Uterus (tissue), 4 donors: ENCODE measurements at places on chromosomes 3 and 15. TPM values are rescaled to one million over a fixed set of nuclear protein-coding genes. Genes with fewer than 3 reads are reported as not detected.

DNA sequence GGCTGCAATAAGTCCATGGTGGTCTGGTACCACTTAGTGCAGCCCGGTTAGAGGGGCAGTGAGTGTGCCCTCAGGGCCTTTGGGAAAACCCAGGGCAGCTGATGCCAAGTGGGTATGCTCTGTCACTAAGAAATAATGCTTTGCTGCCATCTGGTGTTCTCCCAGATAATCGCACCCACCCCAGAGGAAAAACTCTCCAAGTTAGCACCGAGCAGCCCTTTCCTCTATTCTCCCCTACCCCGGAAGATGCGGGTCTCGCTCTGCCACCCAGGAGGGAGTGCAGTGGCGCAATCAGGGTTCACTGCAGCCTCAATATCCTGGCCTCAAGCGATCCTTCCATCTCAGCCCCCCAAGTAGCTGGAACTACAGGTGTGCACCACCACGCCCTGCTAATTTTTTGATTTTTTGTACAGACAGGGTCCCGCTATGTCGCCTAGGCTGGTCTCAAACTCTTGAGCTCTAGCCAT lies 21.3 kb upstream of the DAPK2 start:
- H3K27ac ChIP-seq: no peak overlapping the region
- no peaks in the 10 kb centered on the region for H3K36me3 ChIP-seq
- DNase-seq: peak; percentile 65
- H3K4me1 ChIP-seq: no peaks in the 10 kb centered on the region
- no peak overlapping the region for H3K4me3 ChIP-seq
- H3K27me3 ChIP-seq: no peaks in the 10 kb centered on the region

ROBO1 gene
- total RNA-seq: 12.9 TPM

DNA sequence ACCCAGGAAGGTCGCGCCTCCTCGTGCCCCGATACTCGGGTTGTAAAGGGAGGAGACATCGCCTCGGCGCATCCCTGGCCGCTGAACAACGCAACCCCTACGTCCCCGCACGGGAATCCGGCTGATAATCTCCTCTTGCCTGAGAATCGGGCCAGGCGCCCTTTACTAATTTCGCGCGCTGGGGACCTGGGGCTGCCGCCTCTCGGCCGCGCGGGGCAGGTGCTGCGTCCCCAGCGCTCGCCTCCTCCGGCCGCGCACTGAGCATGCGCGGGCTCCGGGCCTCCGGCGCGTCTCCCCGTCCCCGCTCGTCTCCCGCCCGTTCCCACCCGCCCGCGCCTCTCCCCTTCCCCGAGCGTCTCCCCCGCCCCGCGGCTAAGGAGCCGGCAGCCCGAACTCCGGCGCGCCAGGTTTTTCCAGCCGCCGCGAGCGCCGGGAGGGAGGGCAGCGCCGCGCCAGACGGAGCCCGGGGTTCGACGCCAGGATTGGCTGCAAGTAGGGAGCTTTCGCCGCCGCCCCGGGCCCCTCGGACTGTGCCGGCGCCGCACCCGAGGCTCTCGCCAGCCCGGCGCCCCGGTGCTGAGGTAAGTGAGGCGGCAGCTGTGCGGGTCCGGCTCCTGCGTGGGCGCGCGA lies at the start of gene CNTN4:
Gene CNTN4, plus strand, starts transcription at position 469 of the 630 bp plus-strand sequence.
- DNase-seq: peak; percentile 73
- peak within 1 kb of the TSS; percentile 53 for H3K4me3 ChIP-seq
- H3K27me3 ChIP-seq: no peaks in the 10 kb centered on the region
- H3K4me1 ChIP-seq: no peaks in the 10 kb centered on the region
- peak within 1 kb of the TSS; percentile 73 for H3K27ac ChIP-seq

DNA sequence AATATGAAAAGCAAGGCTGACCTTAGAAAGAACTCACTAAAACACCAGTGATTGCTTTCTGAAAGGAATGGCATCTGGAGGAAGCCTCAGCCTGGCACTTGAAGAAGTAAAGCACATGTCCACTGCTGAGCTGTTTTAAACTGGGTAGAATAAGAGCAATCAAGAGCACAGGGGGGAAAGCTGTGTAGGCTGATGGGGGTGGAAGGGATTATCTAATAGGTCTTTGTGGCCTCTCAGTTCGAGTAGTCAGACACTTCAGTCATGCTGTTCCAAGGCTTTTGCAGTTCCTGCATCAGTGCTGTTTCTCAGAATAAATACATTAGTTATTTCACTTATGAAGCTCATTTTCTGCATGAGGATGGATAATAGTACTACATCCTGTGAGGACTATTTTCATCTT lies 22.6 kb downstream of the CCDC191 start:
- H3K27me3 ChIP-seq: no peaks in the 10 kb centered on the region
- H3K27ac ChIP-seq: no peak overlapping the region
- no peaks in the 10 kb centered on the region for H3K36me3 ChIP-seq
- H3K4me1 ChIP-seq: no peaks in the 10 kb centered on the region
- no peak overlapping the region for H3K4me3 ChIP-seq
- DNase-seq: no peak

GRCh38 chr15:40873694-40874561 lies at the start of gene RHOV:
Gene RHOV, minus strand, starts transcription at chr15:40874234. Its CDS starts 95 bp downstream, at chr15:40874139.
- H3K27ac ChIP-seq: no peak within 1 kb of the TSS
- no peaks in the 10 kb centered on the region for H3K27me3 ChIP-seq
- no peaks in the 10 kb centered on the region for H3K36me3 ChIP-seq
- H3K4me1 ChIP-seq: no peaks in the 10 kb centered on the region
- peak within 1 kb of the TSS; percentile 19 for H3K4me3 ChIP-seq
- DNase-seq: no peak

PRR23E gene
- not detected for total RNA-seq
